ENCODE measurements at places on chromosomes 6 and 20.

DNA sequence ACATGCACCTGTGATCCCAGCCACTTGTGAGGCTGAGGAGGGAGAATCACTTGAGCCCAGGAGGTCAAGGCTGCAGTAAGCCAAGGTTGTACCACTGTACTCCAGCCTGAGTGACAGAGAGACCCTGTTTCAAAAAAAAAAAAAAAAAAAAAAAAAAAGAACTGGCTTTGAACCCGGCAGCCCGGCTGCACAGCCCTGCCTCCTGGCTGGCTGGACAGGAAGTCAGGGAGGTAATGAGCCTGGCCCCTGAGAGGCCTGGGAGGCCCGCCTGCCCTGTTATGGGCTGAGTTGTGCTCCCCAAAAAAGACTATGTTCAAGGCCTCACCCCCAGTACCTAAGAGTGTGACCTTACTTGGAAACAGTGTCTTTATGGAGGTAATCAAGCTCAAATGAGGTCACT is 65.6 kb downstream of the ABHD12 start:
- DNase-seq: no peak

DNA sequence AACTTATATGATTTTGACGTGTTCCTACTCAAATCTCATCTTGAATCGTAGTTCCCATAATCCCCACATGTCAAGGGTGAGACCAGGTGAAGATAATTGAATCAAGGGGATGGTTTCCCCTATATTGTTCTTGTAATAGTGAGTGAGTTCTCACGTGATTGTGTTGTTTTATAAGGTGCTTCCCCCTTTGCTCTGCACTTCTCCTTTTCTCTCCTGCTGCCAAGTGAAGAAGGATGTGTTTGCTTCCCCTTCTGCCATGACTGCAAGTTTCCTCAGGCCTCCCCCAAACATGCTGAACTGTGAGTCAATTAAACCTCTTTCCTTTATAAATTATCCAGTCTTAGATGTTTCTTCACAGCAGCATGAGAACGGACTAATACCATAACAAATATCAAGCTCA is 83.2 kb downstream of the MANEA start:
- DNase-seq: no peak

GRCh38 chr6:143507358-143508145 is 4.0 kb downstream of the FUCA2 start:
- no peak for DNase-seq

DNA sequence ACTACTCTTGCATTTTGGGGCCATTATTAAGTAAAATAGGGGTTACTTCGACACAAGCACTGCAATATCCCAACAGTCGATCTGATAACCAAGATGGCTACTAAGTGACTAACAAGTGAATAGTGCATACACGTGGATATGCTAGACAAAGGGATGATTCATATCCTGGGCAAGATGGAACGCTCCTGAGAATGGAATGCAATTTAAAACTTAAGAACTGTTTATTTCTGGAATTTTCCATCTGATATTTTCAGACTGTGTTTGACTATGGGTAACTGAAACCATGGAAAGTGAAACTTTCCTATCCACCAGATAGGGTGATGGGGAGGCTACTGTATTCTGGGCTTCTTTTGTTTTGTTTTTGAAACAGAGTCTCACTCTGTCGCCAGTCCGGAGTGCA is 66.5 kb downstream of the ILRUN start:
- DNase-seq: no peak

GRCh38 chr6:164478426-164478825 is 831.0 kb downstream of the C6orf118 start:
- DNase-seq: no peak

- DNase-seq: no peak
Measured at GRCh38 chr6:109961611-109962041, 16.5 kb upstream of the GPR6 start.

GRCh38 chr20:32667027-32667426 is 6.7 kb downstream of the C20orf203 start:
- DNase-seq: no peak

GRCh38 chr6:127164565-127164964 is 46.1 kb downstream of the RSPO3 start:
- no peak for DNase-seq

DNA sequence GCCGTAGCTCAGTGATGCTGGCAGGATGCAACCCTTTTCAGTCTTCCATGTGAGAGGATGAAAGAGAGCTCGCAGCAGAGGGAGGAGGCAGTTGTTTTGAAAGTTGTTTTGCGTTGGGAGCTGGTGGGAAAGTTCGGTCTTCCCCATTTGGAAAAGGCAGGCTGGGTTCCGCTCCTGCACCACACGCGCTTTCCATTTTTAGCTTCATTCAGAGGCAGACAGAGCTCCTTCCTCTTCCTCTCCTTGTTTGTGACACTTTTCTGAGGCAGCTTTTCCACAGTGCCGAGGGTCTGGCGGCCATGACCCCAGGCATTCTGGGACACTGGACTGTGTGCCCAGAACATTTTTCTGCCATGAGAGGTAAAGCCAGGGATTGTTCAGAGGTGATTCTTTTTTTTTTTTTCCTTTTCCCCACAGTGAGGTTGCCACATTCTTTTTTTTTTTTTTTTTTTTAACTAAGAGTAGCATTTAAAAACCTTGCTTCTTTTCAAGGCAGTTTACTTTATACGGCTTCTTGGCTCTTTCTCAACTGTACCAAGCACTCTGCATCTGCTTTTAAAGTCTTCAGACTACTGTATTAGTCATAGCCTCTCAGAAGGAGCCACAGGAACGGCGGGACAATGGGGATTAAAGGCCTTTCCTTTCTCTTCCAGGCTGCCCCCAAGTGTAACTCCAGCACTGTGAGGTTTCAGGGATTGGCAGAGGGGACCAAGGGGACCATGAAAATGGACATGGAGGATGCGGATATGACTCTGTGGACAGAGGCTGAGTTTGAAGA is 1.6 kb downstream of the PRDM1 start:
- no peak for DNase-seq

GRCh38 chr6:22807818-22808217 is 238.5 kb downstream of the HDGFL1 start:
- no peak for DNase-seq

- no peak for DNase-seq
Measured at GRCh38 chr6:37517411-37517812, 17.7 kb upstream of the CCDC167 start.

DNA sequence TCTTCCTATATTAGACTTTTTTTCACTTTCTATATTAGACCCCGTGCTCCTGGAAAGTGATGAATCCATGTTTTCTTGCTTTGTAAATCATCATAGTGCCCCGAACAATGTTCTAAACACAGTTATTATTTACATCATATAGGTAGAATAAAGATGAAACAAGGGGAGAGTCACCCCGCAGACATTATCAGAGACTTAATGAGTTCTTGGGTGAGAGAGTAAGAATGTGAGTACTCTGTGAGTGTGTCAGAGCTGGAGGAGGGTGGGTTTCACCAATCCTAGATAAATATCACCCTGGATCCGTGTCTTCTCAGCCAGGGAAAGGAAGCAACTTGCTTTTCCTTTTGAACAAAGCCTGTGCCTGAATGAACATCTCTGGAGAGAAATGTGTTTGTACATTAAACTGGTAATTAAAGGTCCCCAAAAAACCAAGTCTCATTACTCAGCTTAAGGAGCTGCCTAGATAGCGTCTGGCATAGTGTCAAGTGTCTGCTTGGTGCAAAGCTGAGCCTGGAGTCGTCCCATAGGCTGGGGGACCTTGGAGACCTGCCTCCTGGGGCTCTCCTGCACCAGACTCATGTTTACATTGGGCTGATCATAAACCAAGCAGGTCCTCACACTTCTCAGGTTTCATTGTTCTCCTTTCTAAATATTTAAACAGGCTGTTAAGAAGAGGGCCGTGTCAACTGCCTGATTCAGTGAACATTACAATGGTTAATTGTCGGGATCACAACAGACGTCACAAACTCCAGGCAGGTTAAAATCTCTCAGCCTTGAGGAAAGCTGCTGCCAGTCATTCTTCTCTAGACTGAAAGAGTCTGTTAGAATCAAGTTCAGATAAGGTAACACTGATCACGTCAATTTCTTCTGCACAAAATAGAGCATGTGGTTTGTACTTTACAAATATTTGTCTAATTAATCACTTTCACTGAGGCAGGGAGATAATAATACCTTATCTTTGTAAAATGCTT is 179.7 kb upstream of the MYLIP start:
- DNase-seq: no peak

DNA sequence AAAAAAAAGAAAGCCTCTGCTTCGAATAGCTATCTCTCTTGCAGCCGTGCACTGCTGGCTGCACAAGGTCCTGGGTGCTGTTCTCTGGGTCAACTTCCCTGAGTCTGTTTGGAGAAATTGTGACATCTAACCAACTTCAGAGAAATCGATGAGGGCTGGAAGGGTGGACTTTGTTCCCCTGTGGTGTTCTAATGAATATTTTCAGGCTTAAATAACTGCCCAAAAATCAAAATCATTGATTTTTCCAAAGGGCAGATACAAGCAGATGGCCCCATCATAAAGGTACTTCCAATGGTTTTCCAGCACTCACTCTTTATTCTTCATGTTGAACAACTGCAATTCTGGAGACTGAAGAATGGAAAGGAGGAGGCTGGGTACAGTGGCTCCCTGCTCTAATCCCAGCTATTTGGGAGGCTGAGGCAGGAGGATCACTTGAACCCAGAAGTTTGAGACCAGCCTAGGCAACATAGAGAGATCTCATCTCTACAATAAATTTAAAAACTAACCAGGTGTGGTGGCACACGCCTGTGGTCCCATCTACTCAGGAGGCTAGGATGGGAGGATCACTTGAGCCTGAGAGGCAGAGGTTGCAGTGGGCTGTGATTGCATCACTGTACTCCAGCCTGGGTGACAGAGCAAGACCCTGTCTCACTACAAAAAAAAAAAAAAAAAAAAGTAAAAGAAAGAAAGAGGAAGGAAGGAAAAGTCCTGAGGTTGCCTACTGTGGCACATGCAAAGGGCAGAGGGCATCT is 59.1 kb downstream of the FOXA2 start:
- peak; percentile 74 for DNase-seq

GRCh38 chr20:46111028-46111835 is 6.9 kb upstream of the CD40 start:
- DNase-seq: no peak

DNA sequence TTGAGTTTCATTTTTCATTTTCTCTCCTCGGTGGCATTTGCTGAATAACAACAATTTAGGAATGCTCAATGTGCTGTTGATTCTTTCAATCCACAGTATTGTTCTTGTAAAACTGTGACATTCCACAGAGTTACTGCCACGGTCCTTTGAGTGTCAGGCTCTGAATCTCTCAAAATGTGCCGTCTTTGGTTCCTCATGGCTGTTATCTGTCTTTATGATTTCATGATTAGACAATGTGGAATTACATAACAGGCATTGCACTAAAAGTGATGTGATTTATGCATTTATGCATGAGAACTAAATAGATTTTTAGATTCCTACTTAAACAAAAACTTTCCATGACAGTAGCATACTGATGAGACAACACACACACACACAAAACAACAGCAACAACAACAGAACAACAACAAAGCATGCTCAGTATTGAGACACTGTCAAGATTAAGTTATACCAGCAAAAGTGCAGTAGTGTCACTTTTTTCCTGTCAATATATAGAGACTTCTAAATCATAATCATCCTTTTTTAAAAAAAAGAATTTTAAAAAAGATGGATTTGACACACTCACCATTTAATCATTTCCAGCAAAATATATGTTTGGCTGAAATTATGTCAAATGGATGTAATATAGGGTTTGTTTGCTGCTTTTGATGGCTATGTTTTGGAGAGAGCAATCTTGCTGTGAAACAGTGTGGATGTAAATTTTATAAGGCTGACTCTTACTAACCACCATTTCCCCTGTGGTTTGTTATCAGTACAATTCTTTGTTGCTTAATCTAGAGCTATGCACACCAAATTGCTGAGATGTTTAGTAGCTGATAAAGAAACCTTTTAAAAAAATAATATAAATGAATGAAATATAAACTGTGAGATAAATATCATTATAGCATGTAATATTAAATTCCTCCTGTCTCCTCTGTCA is 88.1 kb downstream of the SNAP25 start:
- no peak for DNase-seq

DNA sequence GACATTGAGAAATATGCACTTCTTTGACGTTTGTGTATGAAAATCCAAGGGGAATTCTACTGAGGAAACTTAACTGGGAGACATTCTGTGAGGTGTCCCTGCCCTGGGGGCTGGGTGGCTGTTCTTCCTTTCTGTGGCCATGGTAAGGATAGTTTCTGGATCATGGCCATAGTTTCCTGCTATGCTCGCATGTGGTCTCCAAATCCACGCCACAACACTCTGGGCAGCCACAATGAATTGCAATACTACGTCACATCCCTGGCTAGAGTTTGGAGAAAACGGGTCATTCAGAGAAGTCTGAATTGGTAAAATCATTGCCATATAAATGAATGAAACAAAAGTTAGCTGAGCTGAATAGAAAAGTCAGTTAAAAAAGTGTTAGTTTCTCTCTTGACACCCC is 230.6 kb downstream of the UTRN start:
- DNase-seq: no peak

DNA sequence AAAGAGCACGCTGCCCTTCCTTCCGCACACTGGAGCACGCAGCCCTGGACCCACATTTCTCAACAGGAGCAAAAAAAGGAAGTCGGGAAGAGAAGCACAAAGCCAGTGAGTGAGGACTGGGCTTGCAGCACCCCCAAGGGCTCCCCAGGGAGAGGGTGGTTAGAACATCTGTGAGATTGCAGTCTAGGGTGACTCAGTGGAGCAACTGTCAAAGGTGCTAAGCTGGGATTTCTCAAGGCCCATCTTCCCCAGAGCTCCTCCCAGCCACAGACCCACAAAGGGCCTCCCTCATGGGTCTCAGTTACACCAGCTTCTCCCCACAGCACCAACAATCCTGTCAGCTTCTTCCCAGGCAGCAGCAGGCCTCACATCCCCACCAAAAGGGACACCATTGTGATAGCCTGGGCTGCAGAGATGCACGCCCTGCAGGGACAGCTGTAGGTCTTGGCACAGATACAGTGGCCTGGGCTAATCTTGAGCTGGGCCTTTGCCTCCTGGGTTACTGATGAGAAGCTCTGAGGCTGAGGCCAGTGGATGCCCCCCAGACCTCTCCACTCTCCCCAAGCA is 39.6 kb upstream of the CD93 start:
- DNase-seq: no peak

DNA sequence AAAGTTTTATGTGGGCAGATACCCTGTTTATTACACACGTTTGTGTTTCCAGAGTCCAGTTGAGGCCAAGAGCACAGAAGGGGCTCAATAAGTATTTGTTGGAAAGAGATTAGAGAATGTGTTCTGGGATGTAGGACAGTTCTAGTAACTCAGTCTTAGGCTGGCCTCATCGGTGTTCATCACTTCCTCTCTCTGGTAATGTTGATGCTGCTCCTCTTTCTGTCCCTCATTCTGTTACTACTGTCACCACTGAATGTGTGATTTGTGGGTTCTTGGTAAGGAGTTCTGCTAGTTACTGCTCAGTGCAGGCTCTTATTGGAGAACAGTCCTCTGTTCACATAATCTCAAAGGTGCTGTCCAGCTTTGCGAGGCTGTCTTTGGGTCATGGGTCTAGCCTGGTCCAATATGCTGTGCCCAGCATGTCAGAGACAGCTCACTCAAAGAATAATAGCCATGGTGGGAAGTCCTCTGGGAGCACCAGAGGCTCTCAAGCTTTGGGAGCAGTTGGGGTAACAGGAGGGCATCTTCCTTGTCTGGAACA is 1.3 kb downstream of the RFPL4B start:
- no peak for DNase-seq

All from left lobe of liver (tissue), 2 donors.